ENCODE measurements at places on chromosomes 2 and 18.

- DNase-seq, result no peak
Measured at GRCh38 chr2:96816836-96817702, 1.0 kb downstream of the CNNM3 start.

GRCh38 chr2:2769481-2770431 is 438.7 kb upstream of the MYT1L start:
- DNase-seq, result no peak

- no peak for DNase-seq
Measured at GRCh38 chr2:14516844-14517243, 115.7 kb upstream of the LRATD1 start.

DNA sequence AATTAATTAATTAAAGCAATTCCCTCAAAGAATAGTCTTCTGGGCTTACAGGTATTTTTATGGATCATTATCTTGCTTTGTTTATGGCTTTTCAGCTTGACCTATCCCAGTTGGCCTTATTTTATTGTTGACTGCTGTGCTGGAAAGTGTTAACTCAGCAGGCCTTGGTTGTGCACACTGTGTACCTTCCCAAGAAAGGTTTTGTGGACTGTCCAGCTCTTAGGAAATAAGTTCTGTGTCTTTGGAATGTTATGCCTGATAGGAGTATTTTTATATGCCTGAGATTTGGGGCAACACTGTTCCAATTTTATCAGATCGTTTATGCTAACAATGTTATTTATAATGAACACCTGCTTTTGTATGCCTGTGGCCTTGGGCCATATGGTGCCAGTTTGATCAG is 671.9 kb upstream of the ZNF804A start:
- no peak for DNase-seq

GRCh38 chr2:49426996-49427395 is 272.7 kb upstream of the FSHR start:
- no peak for DNase-seq

- DNase-seq, result no peak
Measured at GRCh38 chr18:76380791-76381405, 114.1 kb downstream of the ZNF516 start.

DNA sequence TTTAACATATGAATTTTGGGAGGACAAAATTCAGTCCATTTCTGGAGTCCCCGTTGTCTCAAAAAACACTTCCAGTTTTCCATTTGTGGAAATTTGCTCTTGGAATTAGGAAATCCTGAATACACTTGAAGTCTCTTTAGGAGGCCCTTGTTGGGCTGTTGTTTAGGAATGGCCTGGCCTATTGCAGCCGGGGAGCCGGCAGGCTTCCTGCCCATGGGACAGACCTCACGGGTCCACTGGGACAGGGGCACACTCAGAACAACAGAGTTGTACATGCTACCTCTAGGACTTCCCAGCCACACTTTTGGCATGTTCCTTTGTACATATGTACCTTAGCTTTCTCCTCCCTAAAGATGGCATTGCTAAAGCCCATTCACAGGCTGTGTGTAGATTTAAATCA is 57.3 kb downstream of the ACOXL start:
- no peak for DNase-seq

- no peak for DNase-seq
Measured at GRCh38 chr18:42444349-42444748, 489.3 kb downstream of the PIK3C3 start.

DNA sequence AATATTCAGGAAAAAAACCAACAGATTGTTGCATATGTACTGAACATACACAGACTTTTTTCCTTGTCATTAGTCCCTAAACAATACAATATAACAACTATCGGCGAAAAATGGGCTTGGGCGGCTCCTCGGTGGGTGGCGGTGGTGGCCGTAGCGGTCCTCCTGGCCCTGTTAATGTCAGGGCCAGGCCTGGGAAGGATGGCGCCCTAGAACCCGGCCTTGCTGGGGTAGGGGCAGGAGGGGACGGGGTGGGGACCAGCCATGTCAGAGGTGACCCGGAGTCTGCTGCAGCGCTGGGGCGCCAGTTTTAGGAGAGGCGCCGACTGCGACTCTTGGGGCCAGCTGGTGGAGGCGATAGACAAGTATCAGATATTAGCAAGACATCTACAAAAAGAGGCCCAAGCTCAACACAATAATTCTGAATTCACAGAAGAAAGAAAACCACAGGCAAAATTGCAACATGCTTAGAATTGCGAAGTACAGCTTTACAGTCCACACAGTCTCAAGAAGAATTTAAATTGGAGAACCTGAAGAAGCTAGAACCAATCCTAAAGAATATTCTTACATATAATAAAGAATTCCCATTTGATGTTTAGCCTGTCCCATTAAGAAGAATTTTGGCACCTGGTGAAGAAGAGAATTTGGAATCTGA is 36.5 kb downstream of the ROCK2 start:
- DNase-seq, result no peak

DNA sequence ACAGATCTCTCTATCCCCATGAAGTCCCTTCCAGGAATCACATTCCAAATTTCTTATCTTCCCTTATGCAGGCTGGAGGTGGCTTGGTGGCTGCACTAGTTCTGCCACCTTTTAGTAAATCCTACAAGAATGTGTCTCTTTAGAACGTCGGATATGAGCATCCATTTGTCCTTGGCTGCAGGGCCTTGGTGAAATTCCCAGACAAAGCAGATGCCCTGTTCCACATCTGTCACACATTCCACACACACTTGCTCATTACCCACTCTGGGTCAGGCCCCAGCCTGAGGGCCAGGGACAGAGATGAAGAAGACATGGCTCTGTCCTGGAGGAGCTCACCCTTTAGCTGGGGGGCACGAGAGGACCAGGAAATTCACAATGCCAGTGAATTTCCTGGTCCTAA is 31.2 kb upstream of the GPR17 start:
- no peak for DNase-seq
